ENCODE measurements at places on chromosomes 4 and X.
A peak's percentile ranks its signal among the peaks of the same experiment; 100 is the strongest.

- DNase-seq, result no peak
These were observed 55.4 kb upstream of the ANXA3 start for GRCh38 chr4:78496021-78496643.

DNA sequence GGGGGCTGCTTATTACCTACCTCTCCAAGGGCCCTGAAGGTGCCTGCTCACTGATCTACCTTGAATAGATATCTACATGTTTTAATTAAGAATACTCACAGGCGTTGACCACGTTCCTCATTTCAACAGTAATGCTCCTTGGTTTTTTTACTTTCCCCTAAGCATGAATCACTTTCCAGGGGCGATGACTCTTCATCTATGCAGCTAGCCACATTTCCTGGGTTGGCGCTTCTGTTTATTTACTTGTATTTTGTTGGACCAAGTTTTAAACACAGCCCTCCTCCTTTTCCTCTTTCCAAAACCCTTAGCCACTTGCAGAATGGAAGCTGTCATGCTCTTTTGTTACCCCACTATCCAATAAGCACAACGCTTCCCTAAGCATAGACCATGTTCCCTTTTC lies 50.8 kb downstream of the CBLL2 start:
- DNase-seq, result no peak

DNA sequence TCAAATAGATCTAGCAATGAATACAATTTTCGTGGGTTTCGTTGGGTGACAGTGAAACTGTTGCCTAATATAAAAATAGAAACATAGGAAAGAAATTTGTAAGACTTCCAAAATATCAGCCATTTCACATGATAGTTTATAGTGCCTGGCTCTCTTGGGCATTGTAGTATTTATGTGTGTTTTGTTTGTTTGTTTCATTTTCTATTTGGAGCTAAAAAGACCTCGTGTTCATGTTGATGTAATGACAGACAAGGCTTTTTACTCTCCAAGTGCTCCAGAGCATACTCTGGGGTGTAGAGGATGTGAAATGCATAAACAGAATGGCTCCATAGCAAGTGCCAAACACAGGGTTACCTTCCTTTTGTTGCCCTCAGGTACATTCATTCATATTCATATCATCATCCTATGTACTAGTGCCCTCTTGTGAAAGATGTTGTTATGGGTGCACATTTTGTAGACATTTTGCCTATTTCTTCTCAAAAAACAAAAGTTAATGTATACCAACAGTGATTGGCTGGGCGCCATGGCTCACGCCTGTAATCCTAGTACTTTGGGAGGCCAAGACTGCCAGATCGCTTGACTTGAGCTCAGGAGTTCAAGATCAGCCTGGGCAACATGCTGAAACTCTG lies 100.7 kb upstream of the AMOT start:
- no peak for DNase-seq

DNA sequence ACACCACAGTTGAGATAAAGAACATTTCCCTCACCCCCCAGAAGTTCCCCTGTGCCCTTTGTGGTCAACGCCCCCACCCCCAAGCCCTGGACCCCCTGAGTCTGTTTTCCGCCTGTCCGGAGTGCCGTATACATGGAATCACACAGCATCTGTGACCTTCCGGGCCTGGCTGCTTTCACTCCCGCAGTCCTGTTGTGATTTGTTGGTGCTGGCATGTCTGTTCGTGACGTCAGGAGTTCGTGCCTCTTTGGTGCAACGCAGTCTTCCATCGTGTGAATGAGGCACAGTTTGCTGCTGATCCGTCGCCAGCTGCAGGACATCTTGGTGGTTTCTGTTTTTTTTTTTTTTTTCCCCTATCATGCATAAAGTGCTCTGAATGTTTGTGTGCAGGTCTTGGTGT lies 62.1 kb downstream of the PSAPL1 start:
- no peak for DNase-seq

DNA sequence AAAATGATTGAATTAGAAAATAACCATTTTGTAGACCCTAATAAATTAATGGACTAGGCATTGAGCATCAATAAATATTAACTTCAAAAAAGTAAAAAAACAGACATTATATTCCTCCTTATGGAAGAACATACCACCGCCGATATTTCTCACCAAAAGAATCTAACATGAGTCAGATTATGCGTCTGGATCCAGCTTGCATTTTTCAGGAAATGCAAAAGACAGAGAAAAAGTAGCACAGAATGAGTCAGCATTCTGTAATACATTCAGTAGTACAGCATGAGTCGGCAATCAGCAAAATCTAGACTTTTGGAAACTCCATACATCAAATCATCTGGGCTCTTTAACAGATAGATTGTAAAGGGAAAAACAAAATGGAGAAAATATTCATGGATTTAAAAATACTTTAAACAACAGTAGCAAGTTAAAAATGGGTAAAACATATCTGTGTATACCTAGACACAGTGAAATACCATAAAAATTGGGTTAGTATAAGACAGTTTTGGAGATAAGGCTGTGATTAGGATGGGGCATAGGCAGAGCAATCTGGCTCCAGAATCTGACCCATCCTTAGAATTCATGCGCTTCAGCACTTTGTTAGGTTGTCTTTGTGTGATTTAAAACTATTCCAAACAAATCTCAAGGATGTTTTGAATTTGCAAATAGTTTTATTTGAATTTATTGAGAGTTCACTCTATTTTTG lies 633.0 kb upstream of the FAM241A start:
- DNase-seq, result no peak

DNA sequence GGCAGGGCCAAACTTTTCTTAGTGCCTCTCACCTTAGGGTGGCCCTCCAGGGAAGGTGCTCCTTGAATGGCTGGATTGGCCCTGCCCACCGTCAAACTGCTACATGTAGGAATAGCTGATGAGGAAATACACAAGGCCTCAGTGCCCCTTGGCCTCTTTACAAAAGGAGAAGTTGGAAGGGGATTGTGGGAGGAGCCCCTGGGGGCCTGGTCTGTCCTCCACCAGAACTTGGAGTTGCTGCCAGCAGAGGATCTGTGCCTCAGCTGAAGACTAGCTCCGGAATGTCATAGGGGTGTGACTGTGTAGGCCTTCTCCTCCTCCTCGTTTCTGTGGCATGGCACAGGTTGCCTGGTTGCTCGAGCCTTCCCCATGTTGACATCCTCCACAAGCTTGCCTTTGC lies 142.7 kb downstream of the AMMECR1 start:
- no peak for DNase-seq

GRCh38 chr4:38539501-38539900 lies 124.5 kb upstream of the KLF3 start:
- DNase-seq, result no peak

DNA sequence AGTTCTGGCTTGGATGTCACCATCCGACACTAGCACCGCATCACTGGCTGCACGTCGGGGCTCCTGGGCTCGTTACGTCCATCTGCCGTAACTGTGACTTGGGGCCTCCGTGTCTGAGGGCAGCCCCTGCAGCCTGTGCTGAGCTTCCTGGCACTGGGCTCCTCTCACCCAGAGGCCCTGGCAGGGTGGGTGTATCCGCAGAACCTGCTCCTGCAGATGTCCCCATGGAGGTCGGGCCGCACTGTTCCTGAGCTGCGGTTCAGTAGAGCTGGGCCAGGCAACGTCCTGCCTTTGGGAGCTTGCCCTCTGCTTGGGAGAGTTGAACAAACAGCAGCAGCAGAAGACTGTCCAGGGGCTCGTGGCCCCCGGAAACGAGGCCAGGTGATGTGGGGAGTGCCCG lies 71.4 kb downstream of the RGS12 start:
- DNase-seq, result no peak

GRCh38 chr4:152961773-152962115 lies 25.6 kb downstream of the FHDC1 start:
- no peak for DNase-seq

DNA sequence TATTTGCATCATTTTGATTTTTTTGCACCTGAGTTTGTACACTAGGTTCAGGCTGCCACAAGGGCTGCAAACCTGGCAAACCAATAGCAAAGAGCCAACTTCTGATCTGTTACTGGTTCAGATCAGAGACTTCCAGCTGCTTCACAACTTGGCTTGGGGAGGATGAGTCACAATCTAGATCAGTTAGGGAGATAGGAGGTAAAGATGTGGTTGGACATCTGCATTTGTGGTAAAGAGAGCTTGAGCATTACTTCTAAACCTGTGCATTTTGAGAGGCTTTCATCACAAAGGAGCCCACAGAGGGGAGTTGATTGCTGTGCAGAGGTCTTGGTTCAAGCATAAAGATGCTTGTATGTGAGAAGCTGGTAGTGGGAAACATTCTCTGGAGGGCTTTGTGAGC lies 34.5 kb downstream of the LINC00632 start:
- DNase-seq, result no peak

GRCh38 chr4:118842055-118842454 lies 6.1 kb upstream of the SEC24D start:
- no peak for DNase-seq

GRCh38 chr4:37821953-37822605 lies 4.4 kb upstream of the PGM2 start:
- no peak for DNase-seq

GRCh38 chr4:101415962-101416361 lies 68.6 kb upstream of the PPP3CA start:
- no peak for DNase-seq

GRCh38 chr4:164508771-164509170 lies 245.2 kb upstream of the SMIM31 start:
- no peak for DNase-seq

DNA sequence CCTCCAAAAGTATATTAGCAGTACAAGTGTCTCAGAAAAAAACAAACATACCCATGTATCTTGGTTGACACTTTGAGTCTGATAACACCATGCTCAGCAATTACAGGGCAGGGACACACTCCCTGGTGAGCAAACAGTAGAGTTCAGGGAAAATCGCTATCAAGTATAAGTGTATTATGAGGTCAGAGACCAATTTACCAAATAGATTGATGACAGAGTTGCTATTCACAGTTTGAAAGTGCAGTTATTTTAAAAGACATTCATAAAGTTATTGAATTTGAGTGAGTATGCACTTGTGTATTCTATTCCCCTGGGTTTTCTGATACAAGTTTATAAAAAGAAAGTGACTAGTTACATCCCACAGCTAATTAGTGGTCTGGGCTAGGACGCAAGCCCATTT lies 10.2 kb upstream of the LONRF3 start:
- no peak for DNase-seq

GRCh38 chr4:11529625-11530201 lies 101.0 kb upstream of the HS3ST1 start:
- no peak for DNase-seq

DNA sequence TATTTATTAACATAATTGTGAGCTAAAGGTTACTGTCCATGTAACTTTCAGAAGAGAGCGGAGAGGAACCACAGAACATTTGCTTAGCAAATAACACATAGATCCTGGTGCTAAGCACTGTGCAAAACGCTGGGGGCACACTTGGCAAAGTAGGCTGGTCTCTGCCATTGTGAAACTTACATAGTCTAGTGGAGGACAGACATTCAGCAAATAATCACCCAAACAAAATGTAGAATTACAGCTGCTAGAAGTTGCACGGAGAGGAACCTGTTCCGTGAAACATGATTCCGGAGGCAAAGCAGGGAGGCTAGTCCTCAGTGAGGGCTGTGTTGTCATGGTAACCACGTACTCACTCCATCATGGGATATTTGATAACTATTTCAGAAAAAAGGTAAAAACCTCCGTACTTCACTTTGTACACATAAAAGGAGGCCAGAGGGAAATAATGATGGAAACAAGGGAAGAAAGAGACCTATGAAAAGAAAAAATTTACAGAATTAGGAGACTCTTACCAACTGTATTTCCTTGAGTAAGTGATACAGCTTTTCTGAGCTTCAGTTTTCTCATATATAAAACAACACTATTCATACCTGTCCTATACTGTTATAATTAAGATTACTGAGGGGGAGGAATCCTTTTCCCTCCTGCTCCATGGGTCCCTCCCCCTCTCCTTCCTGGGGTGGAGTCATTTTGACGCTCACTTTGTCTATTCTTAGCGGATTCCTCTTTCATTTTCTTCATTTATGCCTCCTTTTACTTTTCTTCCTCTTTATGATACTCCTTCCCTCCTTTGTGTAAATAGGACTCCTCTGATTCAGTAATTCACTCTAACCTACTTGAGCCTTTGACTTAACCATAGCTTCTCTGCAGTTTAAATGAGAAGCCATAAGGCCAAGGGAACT lies 825 bp upstream of the RASGEF1B start:
- peak; percentile 19 for DNase-seq

DNA sequence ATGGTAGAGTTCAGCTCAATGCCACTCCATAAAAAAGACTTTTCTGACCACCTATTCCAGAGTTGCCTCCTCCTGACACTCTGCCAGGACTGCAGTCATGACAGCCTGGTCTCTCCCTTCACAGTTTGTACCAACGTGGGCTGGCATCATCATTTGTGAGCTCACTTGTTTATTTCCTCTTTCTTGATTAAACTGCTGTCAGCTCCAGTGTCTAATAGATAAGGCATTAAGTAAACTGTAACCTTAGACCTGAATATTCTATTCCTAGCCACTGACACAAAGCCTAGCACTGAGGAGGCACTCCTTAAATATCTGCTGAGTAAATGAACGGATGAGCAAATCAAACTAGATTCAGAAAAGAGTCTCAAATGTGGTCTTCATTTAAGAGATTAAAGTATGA lies 48.7 kb downstream of the DDX60 start:
- DNase-seq, result no peak

GRCh38 chr4:166886718-166887117 lies 347.6 kb downstream of the SPOCK3 start:
- no peak for DNase-seq

GRCh38 chr4:17762726-17763125 lies 18.7 kb downstream of the FAM184B start:
- DNase-seq, result no peak

DNA sequence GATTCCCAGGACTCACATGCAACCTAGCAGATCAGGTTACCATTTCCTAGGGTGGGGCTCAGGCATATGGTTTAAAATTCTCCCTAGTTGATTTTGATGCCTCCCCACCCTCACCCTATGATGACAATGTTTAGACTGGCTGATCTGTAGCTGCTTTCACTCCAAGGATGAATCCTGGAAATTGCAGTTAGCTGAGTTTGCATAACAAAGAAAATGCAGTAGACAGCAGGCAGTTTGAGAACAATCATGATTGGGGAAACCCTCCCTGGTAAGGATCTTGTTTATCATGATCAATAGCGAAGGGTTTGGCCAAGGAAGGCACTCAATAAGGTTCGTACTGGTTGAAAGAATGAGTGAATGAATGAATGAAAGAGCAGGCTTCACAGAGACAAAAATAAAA lies 2.1 kb downstream of the ZNF518B start:
- no peak for DNase-seq

- DNase-seq, result no peak
These were observed 2023.0 kb upstream of the AGA start for GRCh38 chr4:179465131-179465797.

GRCh38 chrX:41561045-41561444 lies 113.9 kb downstream of the NYX start:
- DNase-seq, result peak; percentile 2

DNA sequence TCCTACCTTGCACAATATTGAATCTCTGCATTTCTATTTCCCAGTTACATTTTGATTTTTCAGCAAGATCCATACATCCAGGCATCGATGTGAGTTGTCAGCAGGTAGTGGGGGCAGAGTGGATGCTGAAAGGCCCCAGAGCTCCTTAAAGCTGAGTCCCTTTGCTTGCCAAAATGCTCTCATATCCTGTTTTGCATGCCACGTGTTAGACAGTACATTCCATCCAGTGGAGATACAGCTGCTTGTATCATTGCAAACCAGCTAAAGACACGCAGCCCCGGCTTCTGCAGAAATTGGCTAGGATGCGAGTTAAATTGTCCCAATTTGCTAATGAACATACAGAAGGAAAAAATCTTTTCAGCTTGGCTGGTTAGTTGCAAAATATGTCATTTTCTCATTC lies 179.6 kb upstream of the MXRA5 start:
- DNase-seq, result no peak

Data from stimulated activated CD4-positive, alpha-beta T cell treated with anti-CD3 and anti-CD28 coated beads, Interleukin-2, amount 100 ng/mL, for 24 hours (primary cell).